ENCODE measurements at places on chromosomes 13 and 19.

DNA sequence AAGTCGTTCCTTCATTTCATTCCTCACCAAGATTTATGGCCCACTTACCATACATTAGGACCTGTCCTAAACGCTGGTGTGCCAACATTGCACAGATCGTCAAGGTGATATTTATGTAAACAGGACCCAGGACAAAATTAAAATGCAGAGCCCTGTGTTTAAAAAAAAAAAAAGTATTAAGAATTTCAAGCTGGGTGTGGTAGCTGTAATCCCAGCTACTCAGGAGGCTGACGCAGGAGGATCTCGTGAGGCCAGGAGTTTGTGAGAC lies 6.5 kb upstream of the ZNF444 start:
- no peak for DNase-seq

- no peak for DNase-seq
Measured at GRCh38 chr13:73230716-73231115, 171.9 kb downstream of the KLF5 start.

DNA sequence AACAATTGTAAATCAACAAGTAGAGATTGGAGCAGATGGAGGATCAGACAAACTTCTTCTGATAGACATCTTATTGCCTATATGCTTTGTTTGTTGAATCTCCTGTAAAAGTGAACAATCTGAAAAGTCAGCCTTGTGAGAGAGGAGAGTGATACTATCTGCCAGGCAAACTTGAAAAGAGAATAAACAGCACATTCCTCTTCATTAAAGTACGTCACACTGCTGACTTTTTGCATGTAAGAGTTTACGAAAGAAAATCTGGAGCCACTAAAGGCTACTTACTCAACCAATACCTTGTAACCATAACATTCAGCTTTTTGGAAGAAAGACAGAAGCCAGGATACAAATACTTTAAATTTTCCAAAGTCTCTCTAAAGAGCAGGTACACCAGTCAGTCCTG lies 42.5 kb downstream of the EDNRB start:
- no peak for DNase-seq

- no peak for DNase-seq
Measured at GRCh38 chr13:26406791-26407190, 150.7 kb upstream of the WASF3 start.

GRCh38 chr19:10744253-10744798 lies 26.4 kb downstream of the DNM2 start:
- no peak for DNase-seq

DNA sequence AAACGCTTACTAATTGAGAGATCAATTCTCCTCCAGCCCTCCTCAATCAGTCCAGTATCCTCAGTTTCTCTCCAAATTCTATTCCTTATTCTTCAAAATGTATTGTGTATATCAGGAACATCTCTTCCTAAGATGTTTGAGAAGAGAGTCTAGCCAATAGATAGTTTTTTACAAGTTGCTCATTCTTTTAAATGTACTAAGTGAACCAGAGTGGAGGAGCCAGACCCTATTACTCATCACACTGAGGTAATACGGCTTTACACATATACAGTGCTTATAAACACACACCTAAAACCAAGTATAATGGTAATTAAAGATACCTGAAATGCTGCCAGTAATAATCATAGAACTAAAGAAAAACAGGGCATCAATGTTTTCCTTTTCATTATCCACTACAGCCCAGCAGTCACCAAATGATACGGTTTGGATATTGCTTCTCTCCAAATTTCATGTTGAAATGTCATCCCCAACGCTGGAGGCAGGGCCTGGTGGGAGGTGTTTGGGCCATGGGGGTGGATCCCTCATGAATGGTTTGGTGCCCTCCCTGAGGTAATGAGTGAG lies 45.2 kb upstream of the HMGB1 start:
- no peak for DNase-seq

- no peak for DNase-seq
Measured at GRCh38 chr13:70333752-70334151, 225.5 kb upstream of the KLHL1 start.

DNA sequence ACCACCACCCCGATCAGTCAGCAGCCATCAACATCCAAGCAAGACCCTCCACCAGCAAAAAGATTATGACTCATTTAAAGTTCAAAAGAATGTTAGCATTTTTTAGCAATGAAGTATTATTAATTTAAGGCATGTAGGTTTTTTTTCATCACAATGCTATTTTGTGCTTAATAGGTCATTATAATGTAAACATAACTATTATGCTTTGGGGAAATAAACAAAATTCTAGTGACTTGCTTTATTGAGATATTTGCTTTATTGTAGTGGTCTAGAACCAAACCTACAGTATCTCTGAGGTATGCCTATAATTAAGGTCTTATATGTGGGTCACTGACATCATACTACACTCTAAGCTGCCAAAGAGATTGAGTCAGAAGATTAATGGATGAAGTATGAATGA lies 20.0 kb downstream of the KLF12 start:
- DNase-seq = no peak

DNA sequence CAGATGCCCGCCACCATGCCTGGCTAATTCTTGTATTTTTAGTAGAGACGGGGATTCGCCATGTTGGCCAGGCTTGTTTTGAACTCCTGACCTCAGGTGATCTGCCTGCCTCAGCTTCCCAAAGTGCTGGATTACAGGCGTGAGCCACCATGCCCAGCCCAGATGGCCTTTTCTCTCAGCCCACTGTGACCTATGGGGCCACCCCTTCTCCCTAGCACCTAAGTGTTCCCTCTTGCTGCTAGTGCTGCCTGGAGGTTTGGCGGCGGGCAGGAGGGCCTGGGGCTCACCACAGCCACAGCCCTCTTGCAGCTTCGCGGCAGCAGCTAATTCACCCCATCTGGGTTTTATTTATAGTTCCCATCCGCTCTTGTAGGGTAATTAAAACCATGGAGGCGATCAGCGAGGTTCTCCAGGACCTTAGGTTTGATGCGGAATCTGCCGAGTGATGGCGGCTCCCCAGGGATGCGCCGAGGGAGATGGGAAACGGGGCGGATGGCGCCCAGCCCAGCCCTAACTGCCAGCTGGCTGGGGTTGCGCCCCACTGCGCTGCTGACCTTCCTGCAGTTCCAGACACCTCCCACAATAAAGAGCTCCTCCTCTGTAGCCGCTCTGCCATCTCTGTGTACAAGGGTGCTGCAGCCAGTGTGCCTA lies 3.3 kb downstream of the REX1BD start:
- DNase-seq = no peak

- DNase-seq = no peak
Measured at GRCh38 chr13:52160053-52160452, 656 bp upstream of the NEK3 start.

DNA sequence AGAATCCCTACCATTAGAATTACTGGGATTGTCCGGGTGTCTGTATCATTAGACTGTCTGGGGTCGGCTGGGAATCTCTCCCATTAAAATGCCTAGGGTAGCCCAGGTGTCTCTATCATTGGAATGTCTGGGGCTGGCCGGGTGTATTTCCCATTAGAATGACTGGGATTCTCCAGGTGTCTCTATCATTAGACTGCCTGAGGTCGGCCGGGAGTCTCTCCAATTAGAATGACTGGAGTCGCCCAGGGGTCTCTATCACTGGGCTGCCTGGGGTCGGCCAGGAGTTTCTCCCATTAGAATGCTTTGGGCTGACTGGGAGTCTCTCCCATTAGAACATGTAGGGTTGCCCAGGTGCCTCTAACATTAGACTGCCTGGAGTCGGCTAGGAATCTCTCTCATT lies 1560.7 kb downstream of the UQCRFS1 start:
- DNase-seq = no peak

DNA sequence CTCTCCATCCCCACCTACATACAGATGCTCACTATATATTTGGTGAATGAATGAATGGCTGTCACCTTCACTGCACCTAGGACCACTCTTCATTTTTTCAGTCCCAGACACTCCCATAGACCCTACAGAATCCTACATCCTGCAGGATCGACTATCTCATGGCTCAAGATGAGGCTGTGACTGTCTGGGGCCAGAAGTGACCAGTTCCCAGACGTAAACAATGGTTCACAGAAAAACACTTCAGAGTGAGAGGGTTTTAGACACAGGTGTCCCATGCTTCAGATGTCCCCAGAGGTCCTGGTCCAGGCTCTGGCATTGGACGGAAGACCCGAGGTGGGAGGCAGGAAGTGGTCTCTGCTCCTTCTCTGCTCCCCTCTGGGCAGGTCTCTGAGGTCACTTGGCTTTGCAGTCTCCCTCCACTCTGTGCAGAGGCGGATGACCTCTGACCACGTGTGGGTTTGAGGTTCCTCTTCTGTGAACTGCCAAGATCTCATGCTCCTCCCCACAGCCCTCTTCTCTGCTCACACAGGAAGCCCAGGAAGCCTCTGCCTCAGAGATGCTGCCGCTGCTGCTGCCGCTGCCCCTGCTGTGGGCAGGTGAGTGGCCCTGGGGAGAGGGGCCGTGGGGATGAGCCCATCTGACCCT lies 24.9 kb downstream of the SIGLEC7 start:
- no peak for DNase-seq

DNA sequence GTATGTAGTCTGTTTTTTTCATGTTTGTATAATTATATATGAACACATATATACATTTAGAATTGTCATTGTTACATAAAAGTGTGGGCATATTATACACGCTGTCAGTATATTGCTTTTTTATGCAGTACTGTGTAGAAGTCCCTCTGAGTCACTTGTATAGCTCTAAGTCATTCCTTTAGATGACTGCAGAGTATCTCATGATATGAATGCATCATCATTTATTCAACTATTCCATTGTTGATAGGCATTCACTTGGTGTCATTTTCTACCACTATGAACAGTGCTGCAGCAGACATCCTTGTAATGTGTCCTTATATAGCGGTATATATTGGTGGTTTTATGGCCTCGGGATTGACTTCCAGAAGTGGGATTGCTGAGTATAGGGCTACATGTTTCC lies 15.3 kb downstream of the RFXAP start:
- no peak for DNase-seq

GRCh38 chr13:31873145-31873544 lies 133.8 kb downstream of the RXFP2 start:
- no peak for DNase-seq

DNA sequence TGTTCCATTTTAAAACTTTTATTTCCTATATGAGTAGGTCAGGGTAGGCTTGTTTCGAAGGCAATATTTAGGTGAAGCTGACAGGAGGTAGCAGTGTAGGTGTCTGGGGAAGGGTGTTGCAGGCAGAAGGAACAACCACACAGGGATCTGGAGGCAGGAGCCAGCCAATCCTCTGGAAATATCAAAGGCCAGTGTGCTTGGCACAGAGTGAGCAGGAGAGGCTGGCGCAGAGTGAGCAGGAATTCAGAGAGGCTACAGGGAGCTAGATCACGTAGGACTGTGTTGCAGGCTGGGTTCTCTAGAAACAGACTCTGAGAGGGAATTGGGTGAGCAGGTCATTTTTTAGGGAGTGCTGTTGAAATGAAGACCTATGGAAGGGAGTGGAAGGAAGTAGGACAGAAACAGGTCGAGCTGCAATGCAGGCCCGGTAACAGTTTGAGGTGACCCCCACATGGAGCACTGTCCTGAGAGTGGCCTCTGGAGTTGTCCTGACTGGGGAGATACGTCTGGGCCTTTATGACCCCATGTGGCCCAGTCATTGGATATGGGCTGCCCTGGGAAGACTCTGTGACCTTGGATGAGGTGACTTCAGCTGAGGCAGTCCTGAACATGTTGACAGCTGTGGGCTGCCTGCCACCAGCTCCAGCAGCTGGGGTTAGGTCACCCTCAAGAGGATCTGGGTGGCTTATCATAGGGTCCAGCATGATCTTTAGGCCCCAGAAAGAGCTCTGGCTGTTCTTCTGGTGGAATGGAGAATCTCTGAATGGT lies 51.7 kb downstream of the ERCC5 start:
- DNase-seq = no peak

DNA sequence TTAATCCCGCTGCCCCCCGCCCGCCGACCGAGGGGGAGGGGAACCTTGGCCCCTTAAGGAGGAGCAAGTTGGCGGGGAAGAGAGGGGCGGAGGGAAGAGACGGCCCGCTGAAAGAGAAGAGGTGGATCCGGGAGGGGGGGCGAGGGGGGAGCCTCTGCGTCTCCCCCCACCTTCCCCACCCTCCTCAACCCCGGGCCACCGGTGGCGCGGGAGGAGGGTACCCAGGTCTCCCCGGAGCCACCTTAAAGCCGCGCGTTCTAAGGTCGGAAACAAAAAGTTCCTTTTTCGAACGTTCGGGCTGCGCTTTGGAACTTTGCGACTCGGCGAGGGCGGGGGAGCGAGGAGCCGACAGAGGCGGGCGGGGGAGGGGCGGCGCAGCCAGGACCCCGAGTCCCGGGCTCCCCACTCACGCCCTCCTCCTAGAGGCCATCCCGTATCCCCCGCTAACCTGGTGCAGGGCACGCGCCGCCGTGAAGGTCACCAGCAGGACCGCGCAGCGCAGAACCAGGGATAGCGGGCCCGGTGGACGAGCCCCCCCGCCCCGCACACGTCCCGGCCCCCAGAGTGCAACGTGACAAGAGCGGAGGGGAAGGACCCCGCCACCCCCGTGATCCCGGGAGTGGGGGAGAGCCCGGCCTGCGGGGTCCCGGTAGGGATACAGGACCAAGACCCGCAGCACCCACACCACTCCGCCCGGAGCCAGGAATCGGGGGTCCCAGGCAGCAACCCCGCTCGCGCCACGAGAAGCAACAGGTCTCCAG lies 659 bp downstream of the ERF start:
- DNase-seq = peak; percentile 57

DNA sequence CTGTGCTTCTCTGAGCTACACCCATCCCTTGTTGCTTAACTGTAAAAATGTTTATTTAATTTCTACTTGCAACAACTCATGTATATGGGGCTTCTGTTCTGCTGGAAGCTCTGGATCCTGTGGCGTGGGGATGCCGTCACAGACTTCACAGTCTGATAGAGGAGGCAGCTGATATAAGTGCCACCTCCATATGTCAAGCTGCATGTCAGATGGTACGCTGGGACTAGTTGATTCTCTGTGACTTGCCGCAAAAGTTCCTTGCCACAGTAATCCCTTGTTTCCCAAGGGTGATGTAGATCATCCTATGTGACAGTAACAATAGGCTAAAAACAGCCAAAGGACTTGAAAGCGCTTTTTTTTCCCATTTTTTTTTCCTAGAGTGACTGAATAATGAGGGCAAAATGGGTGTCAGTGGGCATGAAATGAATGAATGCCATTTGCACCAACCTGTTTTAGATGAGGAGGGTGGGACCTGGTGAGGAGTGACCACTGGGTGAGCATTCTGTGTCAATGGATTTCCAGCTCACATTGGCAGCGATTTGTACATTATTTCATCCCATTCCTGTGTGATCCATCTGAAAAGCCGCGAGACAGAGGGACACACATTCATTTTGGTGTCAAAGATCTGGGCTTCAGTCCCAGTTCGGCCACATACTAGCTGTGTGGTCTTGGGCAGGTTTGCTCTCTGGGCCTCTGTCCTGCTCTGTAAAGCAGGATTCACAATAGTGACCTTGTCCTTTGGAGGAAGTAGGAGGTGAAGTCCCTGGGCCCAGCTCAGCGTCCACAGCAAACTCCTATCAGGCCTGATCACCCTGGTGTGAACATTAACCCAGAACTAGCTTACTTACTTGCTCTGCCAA lies 88.9 kb upstream of the RNF113B start:
- no peak for DNase-seq

All from stimulated activated CD4-positive, alpha-beta T cell treated with anti-CD3 and anti-CD28 coated beads, TNF-alpha, amount 100 ng/mL, for 1 hour (primary cell).